ENCODE measurements at places on chromosomes 7 and 10. TPM values are rescaled to one million over a fixed set of nuclear protein-coding genes. Genes with fewer than 3 reads are reported as not detected.

- no peak for DNase-seq
- H3K27me3 ChIP-seq, result no peaks in the 10 kb centered on the region
- H3K36me3 ChIP-seq, result peaks cover 9% of the 10 kb centered on the region
- peaks cover 29% of the 10 kb centered on the region for H3K4me1 ChIP-seq
Measured at GRCh38 chr10:77973276-77973675, 46.7 kb upstream of the DLG5 start.

GRCh38 chr7:63072806-63073205 lies 925.8 kb upstream of the ZNF722 start:
- H3K27me3 ChIP-seq, result no peaks in the 10 kb centered on the region
- H3K4me1 ChIP-seq, result no peaks in the 10 kb centered on the region
- no peak overlapping the region for H3K27ac ChIP-seq
- no peak for DNase-seq
- H3K4me3 ChIP-seq, result no peak overlapping the region
- peaks cover 27% of the 10 kb centered on the region for H3K36me3 ChIP-seq

The CLEC2L gene
- 0.65 TPM for total RNA-seq

The LBX1 gene
- 1.0 TPM for total RNA-seq
